ENCODE measurements at places on chromosomes 11 and 22.

- no peak for DNase-seq
Measured at GRCh38 chr11:32154275-32154674, 63.4 kb downstream of the RCN1 start.

- no peak for DNase-seq
Measured at GRCh38 chr11:43644621-43645299, 35.8 kb upstream of the HSD17B12 start.

- DNase-seq: no peak
Measured at GRCh38 chr11:1639102-1639620, 9.6 kb downstream of the KRTAP5-5 start.

GRCh38 chr11:19555266-19555665 is 157.4 kb upstream of the NAV2 start:
- no peak for DNase-seq
